ENCODE measurements at places on chromosomes 12 and 14. TPM values are rescaled to one million over a fixed set of nuclear protein-coding genes. Genes with fewer than 3 reads are reported as not detected.

GRCh38 chr14:34857689-34858449, 17.3 kb downstream of the BAZ1A start:
- no peaks in the 10 kb centered on the region for H3K27me3 ChIP-seq
- no peak overlapping the region for H3K4me3 ChIP-seq
- peaks cover 62% of the 10 kb centered on the region for H3K36me3 ChIP-seq

GRCh38 chr14:93006567-93007051, 83.7 kb downstream of the CHGA start:
- no peak overlapping the region for H3K4me3 ChIP-seq
- no peaks in the 10 kb centered on the region for H3K4me1 ChIP-seq
- H3K27ac ChIP-seq, result no peak overlapping the region
- DNase-seq, result no peak

The DRAM1 gene
- 2.4 TPM for total RNA-seq

- H3K27me3 ChIP-seq, result no peaks in the 10 kb centered on the region
- no peak overlapping the region for H3K27ac ChIP-seq
- peaks cover 67% of the 10 kb centered on the region for H3K36me3 ChIP-seq
- peaks cover 10% of the 10 kb centered on the region for H3K4me1 ChIP-seq
- no peak overlapping the region for H3K4me3 ChIP-seq
These were observed 4.7 kb upstream of the CDH24 start for GRCh38 chr14:23062002-23062401.

- H3K4me1 ChIP-seq, result no peaks in the 10 kb centered on the region
- no peak overlapping the region for H3K27ac ChIP-seq
- H3K27me3 ChIP-seq, result peaks cover 41% of the 10 kb centered on the region
- no peak overlapping the region for H3K4me3 ChIP-seq
These were observed 44.0 kb upstream of the OTX2 start for GRCh38 chr14:56854325-56854724.

The FERMT2 gene
- total RNA-seq, result 2.1 TPM

DNA sequence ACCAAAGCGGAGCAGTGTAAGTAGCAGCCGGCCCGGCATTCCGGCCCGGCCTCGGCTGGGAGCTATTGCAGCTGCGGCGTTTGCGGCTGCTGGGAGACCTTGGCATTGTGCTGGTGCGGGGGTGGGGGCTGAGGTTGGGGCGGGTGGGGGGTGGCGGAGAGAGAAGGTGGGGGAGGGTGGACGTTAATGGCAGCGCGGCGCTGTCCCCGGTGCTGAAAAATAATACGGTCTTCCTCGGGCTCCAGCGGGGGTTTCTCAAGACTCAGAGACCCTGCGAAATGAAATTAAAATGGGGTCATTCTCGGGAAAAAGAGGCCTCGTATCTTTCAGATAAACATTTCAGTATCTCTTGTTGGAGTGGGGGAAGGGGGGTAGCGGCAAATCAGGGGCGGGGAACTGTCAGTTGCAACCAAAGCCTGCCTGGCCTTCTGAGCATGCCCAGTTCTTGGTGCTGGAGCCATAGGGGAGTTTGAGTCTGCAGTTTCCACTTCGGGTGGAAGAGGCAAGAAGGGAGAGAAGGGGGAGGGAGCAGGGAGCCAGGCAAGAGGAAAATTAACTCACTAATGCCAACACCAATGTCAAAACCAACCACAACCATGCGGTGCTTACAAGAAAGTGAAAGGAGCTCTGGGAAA, 414 bp downstream of the UNC79 start:
- no peak overlapping the region for H3K4me3 ChIP-seq
- peaks cover 38% of the 10 kb centered on the region for H3K27me3 ChIP-seq

DNA sequence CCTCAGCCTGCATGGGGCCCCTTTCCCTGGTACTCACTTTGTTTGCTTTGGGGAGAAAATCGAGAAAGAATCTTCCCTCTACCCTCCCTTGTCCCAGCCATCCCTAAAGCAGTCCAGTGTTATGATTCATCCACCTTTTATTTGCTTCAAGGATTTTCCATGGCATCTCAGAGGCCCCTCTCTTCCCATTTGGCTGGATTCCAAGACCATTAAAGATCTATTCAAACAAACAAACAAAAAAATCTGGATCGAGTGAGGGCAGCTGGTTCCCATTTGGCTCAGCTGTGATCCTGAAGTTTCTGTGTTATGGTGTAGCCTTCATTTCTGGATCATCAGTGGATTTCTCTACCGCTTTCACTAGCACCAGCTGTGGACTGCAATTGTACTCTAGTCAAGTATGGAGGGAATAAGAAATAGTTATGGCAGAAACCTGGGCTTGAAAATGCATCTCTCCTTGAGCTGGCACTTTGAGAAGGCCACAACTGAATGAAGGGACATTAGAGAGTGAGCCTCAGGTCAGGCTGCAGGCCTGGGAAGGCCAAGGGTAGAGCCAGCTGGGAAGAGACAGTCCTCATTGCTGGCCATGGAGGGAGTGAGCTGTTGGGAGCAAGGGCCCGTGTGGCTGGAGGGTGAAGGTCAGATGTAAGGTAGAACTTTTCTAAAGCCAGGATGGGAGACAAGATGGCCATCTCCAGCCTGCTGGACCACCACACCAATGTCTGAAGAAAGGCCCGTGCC, 13.7 kb downstream of the KRT71 start:
- H3K36me3 ChIP-seq, result no peaks in the 10 kb centered on the region
- no peaks in the 10 kb centered on the region for H3K27me3 ChIP-seq
- H3K4me3 ChIP-seq, result no peak overlapping the region
- H3K27ac ChIP-seq, result no peak overlapping the region

DNA sequence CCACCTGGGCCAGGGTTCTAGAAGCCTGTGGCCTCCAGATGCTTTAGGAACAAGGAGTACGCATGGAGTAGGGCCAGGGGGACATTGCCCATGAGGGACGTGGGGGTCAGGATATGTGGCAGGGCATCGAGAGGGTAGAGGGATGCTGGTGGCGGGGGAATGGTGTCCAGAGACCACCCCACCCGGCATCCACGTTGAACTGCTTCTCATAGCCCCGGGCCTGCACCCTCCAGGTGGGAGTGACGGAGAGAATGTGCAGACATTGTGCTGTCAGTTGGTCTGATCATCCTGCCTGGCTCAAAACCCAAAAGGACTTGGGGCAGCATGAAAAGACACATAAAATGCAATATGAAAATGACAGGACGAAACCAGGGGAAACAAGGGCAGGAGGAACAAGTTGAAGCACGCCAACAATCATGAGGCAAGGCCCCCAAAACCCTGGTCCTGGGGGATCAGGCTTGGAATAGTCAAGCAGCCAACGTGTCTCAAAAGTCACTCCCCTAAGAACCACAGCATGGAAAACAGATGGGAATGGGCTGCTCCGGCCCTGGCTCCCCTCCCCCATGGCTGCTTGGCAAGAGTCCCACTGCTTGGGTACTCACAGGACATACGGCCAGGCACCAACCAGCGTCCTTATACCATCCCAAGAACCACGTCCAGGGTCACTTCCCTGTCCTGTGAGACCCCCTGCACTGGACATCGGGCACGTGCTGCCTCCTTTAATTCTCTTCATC, 117.9 kb downstream of the DICER1 start:
- no peak overlapping the region for H3K4me3 ChIP-seq
- H3K4me1 ChIP-seq, result no peaks in the 10 kb centered on the region
- H3K27ac ChIP-seq, result no peak overlapping the region
- no peaks in the 10 kb centered on the region for H3K36me3 ChIP-seq
- H3K27me3 ChIP-seq, result peaks cover 5% of the 10 kb centered on the region

DNA sequence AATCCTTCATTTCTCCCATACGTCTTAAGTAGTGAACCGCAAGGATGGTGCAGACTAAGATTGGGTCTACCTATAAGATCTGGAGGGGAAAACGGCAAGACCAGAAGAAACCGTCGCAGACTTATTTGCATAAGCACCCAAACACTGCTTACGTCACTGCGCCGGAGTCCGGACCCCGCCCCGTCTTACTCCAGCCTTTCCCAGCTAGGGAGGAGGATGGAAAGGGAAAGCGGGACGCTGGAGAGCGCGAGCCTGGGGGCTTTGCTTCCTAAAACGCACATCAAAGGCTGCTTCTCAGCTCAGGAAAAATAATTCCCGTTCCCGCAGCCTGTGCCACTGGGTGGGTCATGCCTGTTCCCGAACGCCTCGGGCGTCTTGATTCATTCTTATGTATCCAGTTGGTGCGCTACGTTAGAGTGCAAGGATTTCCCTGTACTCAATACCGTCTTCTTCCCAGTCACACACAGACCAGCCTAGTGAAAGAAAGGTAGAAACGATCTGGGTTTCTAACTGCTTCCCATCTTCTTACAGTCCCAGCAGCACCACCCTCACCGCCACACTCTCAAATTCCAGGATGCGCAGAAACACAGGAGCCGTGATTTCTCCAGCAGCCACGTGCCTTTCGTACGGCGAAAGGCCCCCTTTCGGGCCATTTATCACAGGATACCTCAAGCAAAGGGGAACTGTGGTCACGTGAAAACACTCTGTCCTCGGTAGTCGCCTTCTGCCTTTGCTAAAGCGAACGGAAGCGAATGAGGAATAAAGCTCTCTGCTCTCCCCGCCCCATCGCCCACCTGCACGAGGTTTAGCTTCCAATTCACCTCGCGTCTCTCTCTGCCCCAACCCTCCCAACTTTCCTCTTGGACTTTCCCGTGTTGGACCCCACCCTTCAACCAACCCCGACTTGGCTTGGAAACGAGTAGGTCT, 1.1 kb downstream of the SLC6A15 start:
- H3K27ac ChIP-seq, result no peak overlapping the region
- H3K27me3 ChIP-seq, result peaks cover 42% of the 10 kb centered on the region
- H3K4me1 ChIP-seq, result peaks cover 11% of the 10 kb centered on the region
- no peaks in the 10 kb centered on the region for H3K36me3 ChIP-seq

DNA sequence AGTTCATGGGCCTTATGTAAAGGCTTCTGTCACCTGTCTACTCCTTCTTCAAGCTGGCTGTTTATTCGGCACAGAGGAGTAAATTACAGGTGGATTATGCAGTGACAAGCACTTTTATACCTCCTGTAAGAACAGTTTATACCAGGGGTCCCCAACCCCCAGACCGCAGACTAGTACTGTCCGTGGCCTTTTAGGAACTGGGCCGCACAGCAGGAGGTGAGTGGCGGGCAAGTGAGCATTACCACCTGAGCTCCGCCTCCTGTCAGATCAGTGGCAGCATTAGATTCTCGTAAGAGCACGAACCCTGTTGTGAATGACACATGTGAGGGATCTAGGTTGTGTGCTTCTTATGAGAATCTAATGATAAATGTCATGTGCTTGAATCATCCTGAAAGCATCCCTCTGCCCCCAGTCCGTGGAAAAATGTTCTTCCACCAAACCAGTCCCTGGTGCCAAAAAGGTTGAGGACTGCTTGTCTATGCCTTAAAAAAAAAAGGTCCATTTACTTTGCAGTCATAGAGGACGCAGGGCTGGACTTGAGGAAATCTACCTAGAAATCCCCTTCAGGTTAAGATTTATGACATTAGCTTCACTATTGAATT, 78.8 kb downstream of the ETV6 start:
- no peaks in the 10 kb centered on the region for H3K27me3 ChIP-seq
- peaks cover 73% of the 10 kb centered on the region for H3K4me1 ChIP-seq
- H3K36me3 ChIP-seq, result peaks cover 18% of the 10 kb centered on the region
- DNase-seq, result no peak

DNA sequence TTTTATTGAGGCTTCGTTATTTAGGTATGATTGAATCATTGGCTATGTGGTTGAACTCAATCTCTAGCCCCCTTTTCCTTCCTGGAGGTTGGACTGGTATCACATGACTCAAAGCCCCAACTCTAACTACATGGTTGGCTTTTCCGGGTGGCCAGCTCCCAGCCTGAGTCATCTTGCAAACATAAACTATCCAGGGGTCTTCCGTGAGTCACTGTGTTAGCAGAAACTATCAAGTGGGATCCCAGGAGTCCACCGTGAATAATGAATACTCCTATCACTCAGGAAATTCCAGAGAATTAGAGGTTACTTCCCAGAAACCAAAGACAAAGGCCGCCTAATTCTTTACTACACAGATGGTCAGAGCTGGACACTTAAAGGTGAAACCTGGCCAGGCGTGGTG, 19.7 kb upstream of the PLEKHD1 start:
- H3K4me3 ChIP-seq, result no peak overlapping the region
- H3K36me3 ChIP-seq, result peaks cover 5% of the 10 kb centered on the region
- DNase-seq, result no peak

DNA sequence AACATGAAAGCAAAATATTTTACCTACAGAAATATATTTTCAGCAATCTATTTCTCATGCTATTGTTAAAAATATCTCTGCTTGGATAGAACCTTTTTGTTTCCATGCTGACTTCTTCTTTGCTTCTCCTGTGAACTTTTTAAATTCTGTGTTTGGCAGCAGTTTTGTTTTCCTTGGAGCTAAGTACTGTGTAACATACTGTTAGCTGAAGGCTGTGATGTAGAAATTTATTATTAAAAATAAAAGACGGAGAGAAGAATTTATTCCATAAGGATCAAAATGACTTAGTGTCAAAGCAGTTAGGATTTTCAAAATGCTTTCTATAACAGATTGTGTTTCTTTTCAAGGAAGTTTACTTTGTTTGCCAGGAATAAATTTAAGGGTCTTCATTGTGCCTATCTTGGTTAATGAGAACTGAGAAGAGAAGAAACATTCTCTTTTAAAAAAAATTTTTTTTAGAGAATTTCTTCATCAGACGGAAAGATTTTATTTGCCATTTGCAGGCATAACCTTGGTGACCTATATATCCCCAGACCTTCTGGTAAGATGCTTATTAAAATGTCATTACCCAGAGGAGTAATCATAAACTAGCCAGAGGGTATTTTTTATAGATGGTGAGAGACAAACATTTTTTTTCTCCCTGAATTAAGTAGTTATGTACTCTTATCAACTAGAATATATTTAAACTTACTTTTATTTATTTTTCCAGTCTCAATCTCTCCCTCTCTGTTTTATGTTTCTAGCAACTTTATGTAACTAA, 147.1 kb upstream of the SLCO1C1 start:
- H3K4me1 ChIP-seq, result no peaks in the 10 kb centered on the region
- DNase-seq, result no peak
- H3K27me3 ChIP-seq, result no peaks in the 10 kb centered on the region
- no peak overlapping the region for H3K27ac ChIP-seq
- H3K36me3 ChIP-seq, result no peaks in the 10 kb centered on the region
- no peak overlapping the region for H3K4me3 ChIP-seq

DNA sequence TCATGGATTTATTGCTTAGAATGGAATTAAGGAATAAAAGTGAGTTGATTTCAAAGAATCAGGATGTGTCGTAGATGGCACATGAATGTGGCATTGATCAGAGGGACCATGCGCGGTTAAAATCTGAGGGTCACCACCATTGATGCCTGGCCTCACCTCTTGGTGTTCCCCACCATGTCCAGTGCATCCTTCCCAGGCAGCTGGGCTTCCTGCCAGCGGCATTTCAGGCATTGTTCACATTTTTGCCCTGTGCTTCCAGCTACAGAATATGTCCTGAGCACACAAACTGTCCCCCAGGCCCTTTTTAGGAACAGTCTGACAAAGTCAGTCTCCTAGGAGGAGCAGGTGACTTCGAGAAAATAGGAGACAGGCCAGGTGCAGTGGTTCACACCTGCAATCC, 42.0 kb upstream of the TSPAN9 start:
- no peak for DNase-seq
- H3K27me3 ChIP-seq, result peaks cover 2% of the 10 kb centered on the region
- H3K4me1 ChIP-seq, result no peaks in the 10 kb centered on the region
- H3K27ac ChIP-seq, result no peak overlapping the region
- no peaks in the 10 kb centered on the region for H3K36me3 ChIP-seq
- H3K4me3 ChIP-seq, result no peak overlapping the region

The PSMA6 gene
- total RNA-seq, result 374 TPM
